ENCODE measurements at places on chromosomes 4 and X.

- DNase-seq = peak; percentile 94
These were observed 36.9 kb upstream of the SYTL4 start for GRCh38 chrX:100768679-100769338.

- no peak for DNase-seq
These were observed 342.3 kb upstream of the GRID2 start for GRCh38 chr4:91961504-91961903.

GRCh38 chr4:31237233-31237632 is 517.1 kb downstream of the PCDH7 start:
- no peak for DNase-seq

- DNase-seq = no peak
These were observed 85.1 kb upstream of the ADAD1 start for GRCh38 chr4:122293374-122294365.

DNA sequence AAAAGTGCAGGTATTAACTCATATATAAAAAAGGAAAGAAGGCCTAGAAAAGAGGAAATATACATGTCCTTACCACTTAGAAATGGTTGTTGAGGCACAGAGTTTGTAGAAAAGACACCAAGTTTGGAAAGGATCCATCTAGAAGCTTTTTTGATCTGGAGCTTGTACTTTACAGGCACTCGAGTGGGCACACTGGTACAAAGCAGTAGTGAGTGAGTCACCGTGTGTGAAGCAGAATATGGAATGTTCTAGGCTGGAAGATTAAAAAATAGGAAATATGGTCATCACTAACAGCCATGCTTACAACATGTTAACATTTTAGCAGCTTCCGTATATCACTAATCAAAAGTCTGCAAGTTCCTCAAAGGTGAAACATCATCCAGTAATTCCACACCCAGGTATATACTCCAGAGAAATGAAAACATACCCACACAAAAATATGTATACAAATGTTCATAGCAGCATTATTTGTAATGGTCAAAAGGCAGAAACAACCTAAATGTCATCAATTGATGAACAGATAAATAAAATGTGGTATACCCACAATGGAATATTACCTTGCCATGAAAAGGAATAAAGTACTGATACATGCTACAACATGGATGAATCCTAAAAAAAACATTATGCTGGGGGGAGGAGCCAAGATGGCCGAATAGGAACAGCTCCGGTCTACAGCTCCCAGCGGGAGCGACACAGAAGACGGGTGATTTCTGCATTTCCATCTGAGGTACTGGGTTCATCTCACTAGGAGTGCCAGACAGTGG is 69.5 kb downstream of the FRYL start:
- no peak for DNase-seq

GRCh38 chr4:125225806-125226205 is 88.9 kb upstream of the FAT4 start:
- no peak for DNase-seq

GRCh38 chr4:94127707-94128328 is 79.8 kb upstream of the SMARCAD1 start:
- DNase-seq = no peak

GRCh38 chr4:99205153-99205979 is 13.7 kb downstream of the ADH6 start:
- DNase-seq = no peak

- no peak for DNase-seq
These were observed 9.7 kb downstream of the EFNB1 start for GRCh38 chrX:68838571-68838910.

DNA sequence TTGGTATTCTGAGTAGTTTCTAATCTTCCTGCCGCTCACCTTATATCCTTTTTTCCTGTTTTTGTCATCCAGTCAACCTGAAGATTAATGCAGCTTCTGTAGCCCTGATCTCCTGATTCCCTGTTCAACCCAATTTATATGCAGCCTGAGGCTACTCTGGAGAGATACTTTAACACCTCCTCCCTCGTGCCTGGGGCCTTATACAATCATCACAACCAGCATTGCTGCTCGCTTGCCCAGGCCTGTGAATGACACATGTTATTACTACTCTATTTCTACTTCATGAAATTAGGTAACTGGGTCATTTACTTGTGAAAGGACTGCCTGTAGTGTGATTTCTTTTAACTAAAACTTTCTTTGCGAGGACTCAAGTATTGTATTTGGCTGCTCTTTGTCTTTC is 33.7 kb upstream of the WDR17 start:
- no peak for DNase-seq

GRCh38 chr4:169236078-169236477 is 34.7 kb downstream of the SH3RF1 start:
- DNase-seq = no peak

- no peak for DNase-seq
These were observed 83.9 kb downstream of the MAMLD1 start for GRCh38 chrX:150446995-150447394.

DNA sequence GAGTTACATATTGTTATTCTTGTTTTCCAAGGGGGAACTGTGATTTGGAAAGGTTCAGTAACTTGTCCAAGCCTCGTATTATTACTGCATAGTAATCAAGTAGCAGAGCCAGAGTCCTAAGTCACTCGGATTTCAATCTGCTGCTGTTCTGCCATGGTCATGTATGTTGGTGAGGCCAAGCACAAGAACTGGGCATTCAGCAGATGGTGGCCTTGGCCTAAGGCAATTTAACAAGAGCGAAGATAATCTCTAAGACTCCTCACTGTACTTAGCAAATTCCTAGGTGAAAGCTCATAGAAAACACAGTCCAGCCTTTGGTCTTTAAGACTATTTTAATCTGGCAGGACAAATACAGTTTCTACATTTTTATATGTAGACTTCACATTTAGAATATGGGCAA is 64.8 kb downstream of the NDST3 start:
- no peak for DNase-seq

DNA sequence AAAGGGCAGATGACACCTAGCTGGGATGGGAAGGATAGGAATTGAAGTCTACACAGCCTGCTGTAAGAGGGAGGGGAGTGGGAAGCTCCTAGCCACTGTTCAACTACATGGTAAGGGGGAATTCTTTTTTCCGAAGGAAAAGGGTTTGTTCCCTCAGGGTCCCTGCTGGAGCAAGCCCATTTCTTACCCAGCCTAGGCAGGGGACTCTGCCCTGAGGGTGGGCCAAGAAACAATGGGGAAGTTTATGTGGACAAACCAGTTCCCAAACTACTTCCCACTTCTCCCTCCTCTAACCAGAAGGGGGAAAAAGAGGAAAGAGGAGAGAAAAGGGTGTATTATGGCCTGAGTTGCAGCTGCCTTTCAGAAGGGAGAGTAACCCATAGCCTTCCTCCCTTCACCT is 13.5 kb upstream of the VSIG4 start:
- DNase-seq = no peak

GRCh38 chr4:167956676-167957075 is 135.7 kb upstream of the ANXA10 start:
- no peak for DNase-seq

DNA sequence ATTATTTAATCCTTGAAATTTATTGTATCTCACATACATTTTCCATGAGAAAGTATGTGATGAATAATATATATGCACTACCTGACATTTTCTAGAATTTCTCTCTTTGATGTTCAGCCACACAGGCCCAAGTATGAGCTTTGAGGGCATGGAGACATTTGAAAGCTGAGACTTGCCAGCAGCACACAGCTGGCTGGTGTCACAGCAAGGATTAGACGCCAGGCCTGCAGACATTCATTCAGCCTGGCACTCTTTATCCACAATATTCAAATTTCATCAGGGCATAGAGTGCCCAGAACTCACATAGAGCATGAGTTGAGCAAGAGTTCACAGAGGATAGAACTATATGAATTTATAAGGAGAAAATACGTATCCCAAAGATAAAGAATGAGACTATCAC is 74.0 kb downstream of the GRIA2 start:
- DNase-seq = no peak

GRCh38 chr4:26792639-26793038 is 68.0 kb upstream of the STIM2 start:
- no peak for DNase-seq

DNA sequence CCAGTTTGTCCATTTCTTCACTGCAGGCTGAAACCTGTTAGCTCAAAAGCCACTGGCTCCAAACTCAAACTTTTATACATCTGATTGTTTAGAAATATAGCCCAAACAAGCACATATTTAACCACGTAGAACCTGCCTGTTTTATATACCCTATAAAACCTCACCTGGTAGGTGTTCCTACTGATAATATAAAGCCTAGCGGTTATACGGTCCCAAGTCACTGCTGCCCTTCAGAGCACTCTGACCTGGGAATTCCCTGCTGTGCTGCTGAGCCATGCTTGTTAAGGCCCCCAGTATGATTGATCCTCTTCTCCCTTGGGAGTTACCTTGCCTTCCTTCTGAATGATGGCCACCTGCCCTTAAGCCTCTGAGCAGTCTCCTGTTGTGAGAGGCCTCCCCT is 432.8 kb upstream of the LCORL start:
- no peak for DNase-seq

- DNase-seq = peak; percentile 37
These were observed 782 bp downstream of the ARHGAP24 start for GRCh38 chr4:85475631-85476233.

DNA sequence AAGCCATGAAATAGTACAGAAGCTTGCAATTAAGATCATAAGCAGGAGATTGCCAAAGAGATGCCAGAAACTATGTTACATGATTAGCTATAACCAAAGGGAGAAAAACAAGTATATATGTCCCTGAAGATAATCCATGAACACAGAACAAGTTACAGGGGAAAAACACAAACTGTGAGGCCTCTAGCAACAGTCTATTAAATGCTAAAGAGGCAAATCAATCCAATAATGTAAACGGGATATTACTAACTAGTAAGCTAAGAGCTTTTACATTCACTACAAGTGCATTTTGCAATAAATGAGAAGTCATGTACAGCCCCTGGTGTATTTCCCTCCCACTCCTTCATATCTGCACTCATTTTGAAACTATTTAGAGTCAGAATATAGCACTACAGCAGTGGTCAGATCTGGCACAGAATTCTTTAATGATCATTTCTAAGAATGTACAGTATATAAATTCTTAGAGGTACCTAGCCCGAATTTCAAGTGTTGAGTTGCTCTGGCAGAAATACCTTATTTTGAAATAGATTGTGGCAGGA is 449.8 kb upstream of the SMIM31 start:
- DNase-seq = no peak

- no peak for DNase-seq
These were observed 21.5 kb downstream of the NAT8L start for GRCh38 chr4:2080429-2081300.

- DNase-seq = no peak
These were observed 453.9 kb downstream of the PDHA2 start for GRCh38 chr4:96293806-96294205.

DNA sequence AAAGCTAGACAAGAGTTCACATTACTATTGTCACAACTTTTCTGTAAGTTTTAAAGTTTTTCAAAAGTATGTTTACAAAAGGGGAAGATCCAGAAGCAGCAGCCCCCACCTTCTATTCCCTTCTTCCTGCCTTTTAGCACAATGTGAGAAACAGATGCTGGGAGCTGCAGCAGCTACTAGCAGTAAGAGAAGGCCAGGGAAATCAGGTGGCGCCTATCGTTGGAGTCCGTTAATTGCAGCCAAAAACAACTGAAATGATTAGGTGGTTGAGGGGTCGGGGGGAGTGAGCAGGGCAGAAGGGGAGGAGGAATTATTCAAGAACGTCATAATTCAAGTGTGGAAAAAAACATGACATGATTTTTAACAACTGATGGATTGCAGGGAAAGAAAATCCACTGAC is 27.4 kb downstream of the FRYL start:
- DNase-seq = no peak

DNA sequence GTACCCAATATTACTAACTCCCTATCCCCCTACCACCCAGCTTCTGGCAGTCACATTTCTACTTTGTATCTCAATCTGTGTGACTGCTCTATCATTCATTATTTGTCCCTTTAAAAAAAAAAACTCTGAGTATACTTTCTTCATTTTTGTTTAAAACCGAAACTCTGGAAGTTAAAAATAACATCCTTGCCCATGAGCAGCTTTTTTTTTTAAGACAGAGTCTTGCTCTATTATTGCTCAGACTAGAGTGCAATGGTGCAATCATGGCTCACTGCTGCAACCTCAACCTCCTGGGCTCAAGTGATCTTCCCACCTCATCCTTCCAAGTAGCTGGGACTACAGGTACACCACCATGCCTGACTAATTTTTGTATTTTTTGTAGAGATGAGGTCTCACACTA is 15.8 kb downstream of the UBE2K start:
- no peak for DNase-seq

GRCh38 chr4:180081072-180081471 is 2162.1 kb upstream of the TENM3 start:
- no peak for DNase-seq

- no peak for DNase-seq
These were observed 4.7 kb upstream of the JAKMIP1 start for GRCh38 chr4:6204871-6205566.

GRCh38 chr4:188905248-188905647 is 766.0 kb downstream of the TRIML1 start:
- DNase-seq = no peak

DNA sequence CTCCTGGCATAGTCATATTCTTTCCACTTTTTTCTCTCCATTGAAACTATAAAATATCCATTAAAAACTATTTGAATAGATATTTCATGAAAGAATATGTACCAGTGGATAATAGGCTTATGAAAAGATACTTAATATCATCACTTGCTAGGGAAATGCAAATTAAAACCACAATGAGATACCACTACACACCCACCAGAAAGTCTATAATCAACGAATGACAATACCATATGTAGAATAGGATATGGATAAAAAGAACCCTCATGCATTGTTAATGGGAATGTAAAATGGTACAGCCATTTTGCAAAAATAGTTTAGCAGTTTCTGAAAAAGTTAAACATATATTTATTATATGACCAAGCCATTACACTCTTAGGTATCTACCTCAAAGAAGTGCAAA is 218.7 kb upstream of the GPC4 start:
- no peak for DNase-seq

DNA sequence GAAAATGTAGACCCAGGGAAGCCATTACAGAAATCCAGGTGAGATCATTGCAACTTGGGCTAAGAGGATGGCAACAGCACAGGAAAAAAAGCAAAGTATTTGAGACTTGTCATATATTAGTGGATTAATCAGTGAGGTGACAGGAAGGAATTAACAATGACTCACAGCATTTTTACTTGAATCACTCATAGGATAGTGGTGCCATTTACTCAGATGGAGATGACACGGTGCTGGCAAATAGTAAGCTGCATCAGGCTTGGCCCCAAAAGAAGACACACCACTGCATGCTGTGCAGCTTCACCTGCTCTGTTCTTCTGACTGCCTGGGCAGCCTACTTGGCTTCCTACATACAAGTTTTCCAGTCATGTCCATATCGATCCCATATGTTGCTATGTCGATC is 144.8 kb downstream of the FRYL start:
- no peak for DNase-seq

GRCh38 chrX:119984652-119985051 is 41.1 kb upstream of the NKAP start:
- no peak for DNase-seq

GRCh38 chr4:129346036-129346435 is 250.1 kb downstream of the C4orf33 start:
- DNase-seq = no peak

- DNase-seq = no peak
These were observed 34.1 kb upstream of the AFF2 start for GRCh38 chrX:148466292-148466691.

GRCh38 chr4:10192331-10192730 is 75.7 kb upstream of the WDR1 start:
- DNase-seq = no peak

Measured in neural crest cell (in vitro differentiated cells).